ENCODE measurements at places on chromosomes 4 and X. TPM values are rescaled to one million over a fixed set of nuclear protein-coding genes. Genes with fewer than 3 reads are reported as not detected.

DNA sequence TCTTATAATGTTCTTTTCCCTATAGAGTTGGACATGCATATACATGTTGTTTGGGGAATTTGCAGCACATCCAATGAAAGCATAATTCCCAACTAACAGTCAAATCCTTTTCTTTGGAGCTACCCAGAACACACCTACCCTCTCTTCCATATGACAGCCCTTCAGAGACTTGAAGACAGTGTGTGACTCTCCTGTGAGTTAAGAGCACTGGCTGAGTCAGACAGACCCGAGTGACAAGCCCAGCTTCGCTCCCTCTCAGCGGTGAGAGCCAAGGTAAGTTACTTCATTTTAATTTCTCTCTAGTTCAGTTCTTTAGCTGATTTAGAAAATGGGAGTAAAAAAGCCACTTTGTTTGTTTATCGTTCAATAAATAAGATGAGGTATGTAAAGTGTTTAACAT, 86.3 kb downstream of the RTL9 start:
- DNase-seq, result no peak

GRCh38 chr4:117326091-117326490, 240.7 kb upstream of the TRAM1L1 start:
- no peak for DNase-seq

The CENPVL2 gene
- total RNA-seq, result not detected

GRCh38 chr4:26201120-26201519, 119.7 kb upstream of the RBPJ start:
- peak; percentile 74 for DNase-seq

The FAM236A gene
- not detected for total RNA-seq

The UGT2B7 gene
- not detected for total RNA-seq
